ENCODE measurements at places on chromosomes 12 and 14.

DNA sequence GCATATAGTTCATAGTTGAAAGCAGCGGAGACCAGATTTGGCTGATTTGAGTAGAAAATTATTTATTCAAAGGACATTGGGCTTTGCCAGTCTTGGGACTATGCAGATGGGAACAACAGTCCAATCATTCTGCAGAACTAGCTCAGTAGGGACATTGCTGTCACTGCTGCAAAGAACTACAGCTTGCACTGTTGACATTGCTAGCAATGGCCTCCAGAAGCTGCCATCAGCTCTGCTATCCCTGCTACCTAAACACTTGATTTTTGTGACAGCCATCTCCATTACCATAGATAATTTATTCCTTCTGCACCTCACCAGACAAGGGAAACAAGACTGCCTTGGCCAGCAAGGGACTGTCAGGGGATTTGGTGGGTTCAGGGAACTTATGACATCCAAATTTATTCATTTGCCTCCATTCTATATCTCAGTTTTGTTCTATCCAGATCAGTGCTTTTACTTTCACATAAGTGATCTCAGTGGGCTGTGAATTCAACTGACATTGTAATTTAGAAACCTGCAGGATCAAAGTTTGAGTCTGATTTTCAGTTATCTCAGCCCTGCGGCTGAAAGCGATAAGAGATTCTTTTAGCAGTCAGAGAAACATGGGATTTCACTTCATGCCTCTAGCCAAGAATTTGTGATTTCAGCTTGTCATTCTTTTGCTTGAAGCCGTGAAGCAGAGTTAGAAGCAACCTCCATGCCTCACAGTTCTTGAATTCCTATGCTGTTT lies 136.7 kb upstream of the FBXO33 start:
- DNase-seq = no peak

DNA sequence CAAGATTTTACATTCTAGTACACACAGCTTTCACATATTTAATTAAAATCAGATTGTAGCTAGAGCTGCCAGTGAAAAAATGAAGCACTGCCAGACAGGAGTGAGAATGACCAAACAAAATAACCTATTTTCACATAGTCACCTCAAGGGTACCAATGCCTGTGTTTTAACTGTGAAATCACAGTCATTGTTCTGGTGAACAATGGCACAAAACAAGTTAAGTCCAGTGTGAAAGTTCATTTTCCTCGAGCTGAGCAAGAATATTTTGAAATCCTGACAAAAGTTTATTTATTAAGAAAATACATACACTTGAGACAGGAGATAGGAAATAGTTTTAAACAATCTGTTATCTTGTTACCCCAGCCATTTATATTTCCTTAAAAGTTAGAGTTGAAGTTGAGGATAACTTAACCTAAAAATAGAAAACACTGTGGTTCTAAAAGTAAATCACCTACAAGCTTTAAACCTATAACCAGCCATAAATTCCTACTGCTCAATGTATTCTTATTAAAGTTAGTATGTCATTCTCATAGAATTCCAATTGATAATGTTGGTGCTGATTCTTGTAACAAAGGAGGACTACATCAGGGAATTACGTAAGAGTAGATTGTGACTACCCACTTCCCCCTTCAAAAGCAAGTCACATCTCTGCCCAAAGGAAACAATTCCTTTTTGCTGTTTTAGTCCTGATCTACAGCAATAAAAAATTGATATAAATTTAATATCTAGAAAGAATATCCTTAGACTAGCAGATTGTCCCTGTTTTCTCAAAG lies 15.9 kb downstream of the DENND5B start:
- DNase-seq = no peak

DNA sequence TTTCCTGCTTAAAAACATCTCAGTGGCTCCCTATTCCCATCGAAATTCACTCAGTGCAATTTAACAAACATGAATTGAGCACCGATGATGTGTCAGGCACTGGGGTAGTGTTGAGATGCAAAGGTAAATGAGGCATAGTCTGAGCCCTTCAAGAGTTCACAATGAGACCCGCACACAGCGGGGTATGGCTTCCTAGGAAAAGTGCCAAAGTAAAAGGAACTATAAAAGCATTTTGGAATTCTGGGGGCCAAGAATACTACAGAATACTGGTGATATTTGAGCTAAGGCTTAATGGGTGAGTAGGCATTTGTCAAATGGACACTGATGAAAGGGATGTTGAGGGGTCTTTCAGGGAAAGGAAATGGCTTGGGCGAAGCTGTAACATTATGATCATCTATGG lies 315.4 kb downstream of the DPF3 start:
- DNase-seq = no peak

- DNase-seq = no peak
Observed at GRCh38 chr14:68249661-68250451, 430.3 kb downstream of the RAD51B start.

DNA sequence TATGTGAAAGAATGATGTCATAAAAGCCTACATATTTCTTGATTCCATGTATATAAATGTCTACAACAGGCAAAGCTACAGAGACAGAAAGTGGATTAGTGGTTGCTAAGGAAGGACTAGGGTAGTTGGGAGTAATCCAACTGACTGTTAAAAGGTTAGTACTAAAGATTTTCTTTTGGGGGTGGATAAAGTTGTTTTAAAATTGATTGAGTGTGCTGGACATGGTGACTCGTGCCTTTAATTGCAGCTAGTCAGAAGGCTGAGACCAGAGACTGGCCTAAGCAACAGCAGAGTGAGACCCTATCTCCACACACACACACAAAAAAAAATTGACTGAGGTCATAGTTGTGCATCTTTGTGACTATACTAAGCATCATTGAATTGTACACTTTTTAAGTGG lies 234.3 kb downstream of the C12orf50 start:
- DNase-seq = no peak

DNA sequence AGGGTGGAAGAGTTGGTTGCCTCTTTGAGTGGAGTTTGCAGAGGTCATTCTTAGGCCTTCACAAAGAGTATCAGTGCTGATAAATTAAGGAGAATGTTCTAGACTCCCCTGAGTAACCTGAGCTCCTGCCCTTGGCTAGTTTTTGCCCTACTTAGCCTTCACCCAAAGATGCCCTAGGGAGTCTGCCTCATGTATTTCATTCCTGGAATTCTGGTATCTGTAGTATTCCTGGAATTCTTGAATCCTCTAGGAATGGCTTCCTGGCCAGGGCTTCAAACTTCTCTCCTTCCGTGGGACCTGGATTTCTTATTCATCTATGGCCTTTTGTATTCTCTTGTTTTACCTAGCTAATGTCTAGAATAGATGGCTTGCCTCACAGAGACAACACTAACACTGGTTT lies 701.1 kb downstream of the NOVA1 start:
- DNase-seq = no peak

DNA sequence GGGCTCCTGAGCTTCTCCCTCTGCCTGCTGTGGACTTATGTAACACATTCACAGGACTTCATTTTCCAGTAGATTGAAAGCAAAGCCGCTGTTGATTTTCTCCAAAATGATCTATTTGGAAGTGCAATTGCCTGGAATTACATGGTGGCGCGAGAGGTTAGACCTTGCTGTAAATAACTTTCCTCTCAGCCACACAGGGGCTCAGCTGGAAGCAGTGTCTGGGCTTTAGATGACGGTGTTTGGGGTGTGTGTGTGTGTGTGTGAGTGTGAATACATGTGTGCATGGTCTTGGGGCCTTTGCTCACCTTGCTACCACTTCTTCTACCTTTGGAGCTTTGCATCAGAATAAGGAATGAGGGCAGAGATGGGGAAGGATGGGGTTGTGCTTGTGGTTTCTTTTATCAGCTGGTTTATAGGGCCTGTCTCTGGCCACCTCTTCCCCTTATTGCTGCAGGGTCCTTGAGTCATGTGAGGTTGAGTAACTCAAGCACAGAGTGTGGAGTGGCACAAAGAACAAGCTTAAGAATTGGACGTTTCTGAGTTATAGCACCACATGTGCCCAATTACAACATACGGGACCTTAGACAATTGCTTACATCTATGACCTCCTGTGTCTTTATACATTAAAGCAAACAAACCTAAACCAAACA lies 280.6 kb downstream of the NRXN3 start:
- no peak for DNase-seq

GRCh38 chr12:72054511-72054910 lies 115.9 kb downstream of the TPH2 start:
- no peak for DNase-seq

GRCh38 chr12:40171501-40171900 lies 53.3 kb upstream of the LRRK2 start:
- DNase-seq = no peak

- no peak for DNase-seq
Observed at GRCh38 chr12:108403952-108404351, 64.8 kb upstream of the CMKLR1 start.

DNA sequence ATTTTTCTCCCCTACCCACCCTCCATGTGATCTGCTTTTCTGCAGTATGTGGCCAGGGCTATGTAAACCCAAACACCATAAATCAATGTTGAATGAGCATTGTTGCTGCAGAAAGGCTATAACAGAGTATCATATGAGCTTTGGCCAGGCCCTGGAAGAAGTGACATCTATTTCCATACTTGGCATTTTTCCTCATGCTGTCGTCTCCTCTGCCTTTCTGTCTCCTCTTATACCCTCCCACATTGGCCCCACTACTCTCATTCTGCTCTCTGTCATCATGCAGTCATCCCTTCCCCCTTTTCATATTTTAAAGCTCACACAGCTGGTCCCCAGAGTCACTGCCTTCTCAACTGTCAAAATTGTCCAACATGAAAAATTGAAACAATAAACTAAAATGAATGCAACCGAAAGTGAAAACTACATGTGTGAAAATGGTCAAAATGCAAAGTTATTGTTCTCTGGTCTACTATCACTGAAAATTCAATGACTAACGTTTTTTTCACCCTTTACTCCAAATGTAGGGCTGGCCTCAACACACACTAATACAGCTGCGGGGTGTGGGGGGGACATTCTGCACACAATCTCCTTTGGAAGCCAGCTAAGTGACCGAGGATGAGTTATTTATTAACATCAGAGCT lies 290.7 kb upstream of the TMPO start:
- DNase-seq = no peak

DNA sequence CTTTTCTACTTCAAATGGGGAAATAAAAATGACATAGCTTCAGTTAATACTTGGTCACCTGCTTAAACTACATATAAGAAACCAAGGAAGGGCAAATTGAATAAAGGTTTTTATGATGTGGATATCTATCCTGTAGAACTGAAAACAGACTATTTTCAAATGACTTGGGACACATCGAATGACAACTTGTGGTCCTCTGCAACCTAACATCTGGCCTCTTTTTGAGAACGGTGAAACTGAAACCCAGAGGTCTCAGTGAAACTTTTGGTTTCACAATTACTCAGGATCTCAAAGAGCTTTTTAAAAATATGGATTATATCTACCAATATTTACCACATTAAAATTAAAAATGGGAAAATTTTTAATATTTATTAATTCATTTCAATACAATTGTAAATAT lies 65.2 kb downstream of the PPP2R5E start:
- no peak for DNase-seq

- no peak for DNase-seq
Observed at GRCh38 chr12:25041006-25041741, 92.3 kb upstream of the BCAT1 start.

GRCh38 chr12:19946550-19946949 lies 421.8 kb upstream of the PDE3A start:
- DNase-seq = no peak

GRCh38 chr14:32618991-32619390 lies 289.9 kb downstream of the AKAP6 start:
- no peak for DNase-seq

GRCh38 chr12:43255522-43256111 lies 296.4 kb downstream of the ADAMTS20 start:
- no peak for DNase-seq

DNA sequence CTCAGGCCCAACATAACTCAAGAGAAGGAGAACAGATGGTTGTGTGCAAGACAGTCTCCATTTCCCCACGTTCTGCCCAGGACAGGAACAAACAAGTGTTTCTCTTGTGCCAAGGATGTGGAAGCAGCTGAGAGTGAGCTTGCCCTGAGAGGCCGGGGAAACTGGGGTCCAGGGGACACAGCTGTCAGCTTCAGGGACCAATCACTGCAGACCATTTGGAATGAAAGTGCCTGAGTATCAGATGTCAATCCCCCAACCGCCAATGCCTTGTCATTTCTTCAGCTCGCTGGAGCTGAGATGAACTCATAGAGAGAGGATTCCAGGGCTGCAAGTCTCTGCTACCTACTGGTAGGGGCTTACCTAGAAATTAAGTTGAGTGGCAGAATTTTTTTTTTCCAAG lies 71.9 kb upstream of the METAP2 start:
- DNase-seq = no peak

- no peak for DNase-seq
Observed at GRCh38 chr12:122395319-122395718, 27.1 kb downstream of the CLIP1 start.

GRCh38 chr12:66127650-66128049 lies 2.9 kb downstream of the LLPH start:
- no peak for DNase-seq

- DNase-seq = no peak
Observed at GRCh38 chr14:89296281-89296745, 120.7 kb downstream of the FOXN3 start.

DNA sequence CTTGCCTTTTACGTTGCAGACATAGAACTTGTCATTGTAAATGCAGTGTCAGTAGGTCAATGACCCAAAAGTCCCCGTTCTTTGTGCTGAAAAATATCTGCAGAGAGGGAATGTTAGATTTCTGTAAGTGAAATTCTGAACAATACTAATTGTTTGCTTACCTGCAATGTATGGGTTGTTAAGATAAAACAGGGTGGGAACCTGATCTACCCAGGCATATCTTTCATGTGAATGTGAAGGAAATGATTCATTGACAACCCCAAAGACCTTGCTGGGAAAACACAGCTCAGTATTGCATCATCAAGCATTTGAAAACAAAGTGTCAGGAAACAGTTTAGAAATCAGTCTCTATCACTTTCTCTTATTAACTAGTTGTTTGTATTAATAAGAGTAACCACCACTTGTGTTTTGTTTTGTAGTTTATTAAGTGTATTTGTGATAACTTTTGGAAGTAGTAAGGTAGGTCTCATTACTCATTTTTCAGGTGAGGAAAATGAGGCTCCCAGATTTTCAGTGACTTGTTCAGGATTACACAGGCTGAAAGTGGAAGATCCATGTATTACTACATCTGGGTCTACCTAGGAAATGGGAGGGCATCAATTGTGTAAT lies 57.9 kb upstream of the SLC38A2 start:
- DNase-seq = no peak

DNA sequence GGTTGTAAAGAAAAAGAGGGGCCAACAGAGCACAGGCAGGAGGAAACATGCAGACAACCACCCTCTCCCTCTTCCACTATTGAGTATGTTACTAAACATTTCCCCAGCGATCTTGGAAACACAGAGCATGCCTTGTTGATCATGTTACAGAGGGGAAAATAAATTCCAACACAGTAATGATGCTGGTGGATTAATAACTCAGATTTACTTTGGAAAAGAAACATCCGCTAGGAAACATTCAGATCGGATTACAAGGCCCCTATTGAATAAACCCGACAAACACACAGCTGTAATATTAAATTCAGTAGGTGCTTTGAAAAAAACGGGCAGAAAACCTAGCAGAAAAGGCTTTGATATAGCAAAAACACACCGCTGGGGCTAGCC lies 5.4 kb downstream of the BMP4 start:
- no peak for DNase-seq

GRCh38 chr12:89919241-89919906 lies 210.7 kb upstream of the ATP2B1 start:
- no peak for DNase-seq

- DNase-seq = no peak
Observed at GRCh38 chr12:104010121-104010520, 39.9 kb downstream of the GLT8D2 start.

GRCh38 chr12:25377469-25378177 lies 126.9 kb upstream of the KRAS start:
- no peak for DNase-seq
